ENCODE measurements at places on chromosomes 2 and 18. TPM values are rescaled to one million over a fixed set of nuclear protein-coding genes. Genes with fewer than 3 reads are reported as not detected.

SCN3A gene
- not detected for total RNA-seq

C2orf78 gene
- not detected for total RNA-seq

TRMT61B gene
- 19.4 TPM for total RNA-seq

HOXD8 gene
- total RNA-seq, result not detected

MPP4 gene
- under 0.01 TPM for total RNA-seq

SKOR2 gene
- total RNA-seq, result not detected

POTEC gene
- not detected for total RNA-seq

ITGAV gene
- 421 TPM for total RNA-seq

RIT2 gene
- total RNA-seq, result not detected

CCDC68 gene
- total RNA-seq, result 2.4 TPM

RGPD3 gene
- total RNA-seq, result 0.34 TPM

GALNT3 gene
- 92.9 TPM for total RNA-seq

SPP2 gene
- not detected for total RNA-seq

TUBA3D gene
- not detected for total RNA-seq

DSG4 gene
- total RNA-seq, result not detected

SGPP2 gene
- total RNA-seq, result 13.0 TPM

FER1L5 gene
- under 0.01 TPM for total RNA-seq

PAX8 gene
- 1.1 TPM for total RNA-seq

CCNT2 gene
- 27.3 TPM for total RNA-seq
